ENCODE measurements at places on chromosomes 7 and 10.

DNA sequence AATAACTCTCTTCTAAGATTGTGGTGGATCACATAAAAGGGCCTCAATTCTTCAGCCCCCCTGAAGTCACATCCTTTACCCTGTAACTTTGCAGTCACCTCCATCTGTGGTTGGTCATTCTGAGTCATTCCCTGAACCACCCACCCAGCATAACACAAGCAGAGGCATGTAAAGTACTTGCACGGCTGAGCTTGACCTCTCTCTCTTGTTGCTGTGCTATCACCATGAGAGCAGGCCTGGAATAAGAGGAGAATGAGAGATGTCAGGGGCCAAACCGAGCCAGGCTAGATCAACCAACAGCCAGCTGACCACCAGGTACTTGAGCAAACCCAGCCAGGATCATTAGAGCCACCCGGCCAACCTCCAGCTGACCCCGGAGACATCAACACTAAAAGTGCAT lies 13.5 kb upstream of the STK17A start:
- no peak for DNase-seq

- peak; percentile 5 for DNase-seq
Measured at GRCh38 chr7:78134256-78134655, 335.7 kb downstream of the PHTF2 start.

DNA sequence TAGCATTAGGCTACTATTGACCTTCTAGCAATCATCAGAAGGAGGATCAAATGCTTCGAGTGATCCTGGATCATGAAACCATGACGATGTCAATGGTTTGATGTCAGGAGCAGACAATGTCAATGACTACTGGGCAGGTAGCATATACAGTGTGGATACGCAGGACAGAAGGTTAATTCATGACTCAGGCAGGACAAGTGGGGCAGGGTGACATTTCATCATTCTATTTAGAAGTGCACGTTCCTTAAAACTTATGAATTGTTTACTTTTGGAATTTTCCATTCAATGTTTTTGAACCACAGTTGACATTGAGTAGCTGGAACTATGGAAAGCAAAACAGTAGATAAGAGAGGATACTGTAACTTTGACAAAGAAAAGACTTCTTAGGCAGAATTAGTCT lies 140.8 kb downstream of the TSPAN12 start:
- no peak for DNase-seq

DNA sequence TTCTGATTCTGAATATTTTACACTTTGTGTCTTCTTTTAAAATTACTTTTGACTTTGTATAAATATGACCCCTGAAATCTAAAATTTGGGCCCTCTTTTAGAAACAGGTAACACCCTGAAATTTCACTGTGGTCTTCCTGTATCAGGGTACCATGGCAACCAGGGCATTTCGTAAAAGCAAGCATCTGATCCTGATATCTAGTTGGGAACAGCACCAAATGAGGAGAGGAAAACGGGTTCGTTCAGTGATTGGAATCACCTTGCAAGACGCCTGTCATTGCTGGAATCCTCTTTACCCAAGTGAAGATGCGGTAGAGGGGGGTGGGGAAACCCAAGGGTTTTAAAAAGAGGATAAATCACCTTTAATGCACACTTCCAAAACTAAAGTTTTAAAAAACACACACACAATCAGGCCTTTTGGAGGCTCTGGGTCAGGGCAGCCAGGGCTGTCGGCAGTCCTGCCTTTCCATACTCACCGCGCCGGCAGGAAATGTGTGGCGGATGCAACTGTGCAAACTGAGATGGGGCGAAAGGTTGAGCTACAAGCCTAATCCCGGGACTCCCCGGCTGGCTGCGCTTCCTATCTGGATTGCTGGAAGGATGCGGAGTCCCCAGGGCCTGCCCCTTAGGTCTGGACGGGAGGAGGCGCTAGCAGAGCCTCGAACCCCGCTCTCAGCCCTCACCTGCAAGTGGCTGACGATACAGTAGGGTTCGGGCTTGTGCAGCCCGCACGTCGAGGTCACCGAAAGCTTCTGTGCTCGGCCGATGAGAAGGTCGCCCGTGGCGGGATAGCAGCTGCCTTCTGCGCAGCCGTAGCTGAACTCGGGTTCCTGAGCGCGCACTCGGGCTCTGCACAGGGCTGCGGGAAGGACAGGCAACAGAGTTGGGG lies 1.8 kb downstream of the LAMB1 start:
- peak; percentile 65 for DNase-seq

DNA sequence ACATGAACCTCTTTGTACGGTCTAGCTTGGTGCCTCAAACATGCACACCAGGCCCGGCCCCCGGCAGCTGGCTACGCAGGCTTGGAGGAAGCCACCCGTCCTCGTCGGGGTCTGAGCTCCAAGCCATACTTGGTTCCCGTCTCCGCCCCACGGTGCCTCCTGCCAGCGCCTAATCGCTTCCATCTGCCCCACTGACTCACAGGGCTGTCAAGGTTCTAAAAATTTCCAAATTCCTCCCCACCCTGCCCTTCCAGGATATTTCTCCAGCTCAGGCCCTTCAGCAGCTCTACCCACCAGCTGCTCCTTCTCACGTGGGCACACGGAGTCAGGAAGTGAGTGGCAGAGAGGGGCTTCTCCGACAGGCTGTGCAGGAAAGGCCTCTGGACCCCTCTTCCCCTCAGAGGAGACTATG lies 38.8 kb downstream of the TMEM270 start:
- no peak for DNase-seq

DNA sequence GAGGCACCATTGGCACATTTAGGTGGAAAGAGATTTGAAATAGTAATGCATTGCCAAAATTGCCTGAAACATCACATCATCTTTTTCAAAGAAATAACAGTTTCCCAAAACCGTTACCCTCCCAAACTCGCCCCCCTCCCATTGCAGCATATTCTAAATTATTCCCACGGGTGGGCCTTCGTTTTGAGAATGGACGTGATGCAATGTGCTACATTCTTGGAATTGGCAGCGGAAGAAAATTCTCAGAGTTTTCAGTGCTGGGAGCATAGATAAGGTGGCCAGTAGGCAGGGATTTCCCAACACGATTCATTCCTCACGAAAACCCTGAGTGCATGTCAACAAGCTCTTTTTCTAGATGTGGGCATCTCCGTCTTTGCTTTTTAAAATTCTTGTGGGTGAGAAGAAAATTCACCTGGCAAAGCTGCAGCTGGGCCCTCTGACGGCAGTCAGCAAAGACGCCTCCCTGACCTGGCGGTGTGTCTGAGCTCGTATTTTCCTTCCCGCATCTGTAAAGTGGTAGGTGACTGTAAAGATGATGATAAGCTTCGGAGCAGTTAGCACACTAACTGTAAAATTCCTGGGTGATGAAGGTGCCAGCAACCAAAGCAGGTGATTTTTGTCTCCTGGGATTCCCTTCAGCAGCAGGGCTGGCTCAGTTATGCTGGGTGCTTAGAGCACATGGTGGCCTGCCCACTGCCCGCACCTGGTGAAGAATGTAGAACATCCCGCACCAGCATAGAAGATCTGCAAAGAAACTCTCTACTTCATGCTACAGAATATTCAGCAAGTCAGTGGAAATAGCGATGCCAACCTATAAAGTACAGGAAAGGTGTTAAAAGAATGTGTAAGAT lies 141.9 kb upstream of the KLF6 start:
- no peak for DNase-seq

DNA sequence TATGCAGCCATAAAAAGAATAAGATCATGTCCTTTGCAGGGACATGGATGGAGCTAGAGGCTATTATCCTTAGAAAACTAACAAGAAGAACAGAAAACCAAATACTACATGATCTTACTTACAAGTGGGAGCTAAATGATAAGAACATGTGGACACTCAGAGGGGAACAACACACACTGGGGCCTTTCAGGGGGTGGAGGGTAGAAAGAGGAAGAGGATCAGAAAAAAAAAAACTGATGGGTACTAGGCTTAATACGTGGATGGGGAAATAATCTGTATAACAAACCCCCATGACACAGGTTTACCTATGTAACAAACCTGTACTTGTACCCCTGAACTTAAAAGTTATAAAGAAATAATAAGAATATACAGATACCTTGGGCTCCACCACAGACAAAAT lies 514.2 kb downstream of the ARL4A start:
- DNase-seq: no peak

DNA sequence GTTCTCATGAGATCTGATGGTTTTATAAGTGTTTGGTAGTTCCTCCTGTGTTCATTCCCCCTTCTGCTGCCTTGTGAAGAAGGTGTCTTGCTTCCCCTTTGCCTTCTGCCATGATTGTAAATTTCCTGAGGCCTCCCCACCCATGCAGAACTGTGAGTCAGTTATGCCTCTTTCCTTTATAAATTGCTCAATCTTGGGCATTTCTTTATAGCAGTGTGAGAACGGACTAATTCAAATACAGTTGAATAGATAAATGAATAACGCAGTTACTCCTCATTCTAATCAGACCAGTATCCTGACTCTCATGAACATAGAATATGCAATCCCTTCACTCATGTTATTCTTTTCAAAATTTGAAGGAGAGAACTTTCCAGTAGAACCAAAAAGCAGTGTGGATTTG lies 375.0 kb upstream of the FZD8 start:
- DNase-seq: no peak

- DNase-seq: no peak
Measured at GRCh38 chr10:69172241-69172982, 7.6 kb upstream of the SUPV3L1 start.

DNA sequence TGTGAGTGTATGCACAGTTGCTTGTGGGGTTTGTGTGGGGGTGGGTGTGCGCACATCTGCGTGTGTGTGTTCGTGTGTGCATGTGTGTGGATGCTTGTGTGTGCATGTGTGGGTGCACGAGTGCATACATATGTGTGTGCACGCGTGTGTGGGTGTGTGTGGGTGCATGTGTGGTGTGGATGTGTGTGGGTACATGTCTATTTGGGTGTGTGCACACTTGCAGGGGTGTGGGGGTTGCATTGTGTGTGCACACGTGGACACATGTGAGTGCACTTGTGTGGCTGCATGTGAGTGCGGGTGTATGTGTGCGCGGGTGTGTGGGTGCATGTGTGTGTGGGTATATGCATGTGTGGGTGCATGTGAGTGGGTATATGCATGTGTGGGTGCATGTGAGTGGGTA lies 73.7 kb downstream of the NKX6-2 start:
- DNase-seq: no peak

DNA sequence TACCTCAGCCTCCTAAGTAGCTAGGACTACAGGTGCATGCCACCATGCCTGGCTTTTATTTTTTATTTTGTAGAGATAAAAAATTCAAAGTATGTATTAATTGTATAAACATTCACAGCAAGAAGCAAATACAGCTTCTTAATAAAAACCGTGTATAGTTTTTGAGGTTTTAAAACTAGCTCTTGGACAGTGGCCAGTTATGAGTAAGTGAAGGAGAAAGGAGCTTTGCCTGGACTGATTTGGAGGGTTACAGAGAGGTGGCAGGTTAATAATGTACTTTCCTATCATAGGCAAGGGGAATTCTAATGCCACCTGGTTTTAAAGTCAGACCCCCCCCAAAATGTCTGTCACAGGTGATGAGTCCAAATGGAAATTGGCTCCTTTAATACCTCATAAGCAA lies 43.4 kb downstream of the ZNRF2 start:
- no peak for DNase-seq

DNA sequence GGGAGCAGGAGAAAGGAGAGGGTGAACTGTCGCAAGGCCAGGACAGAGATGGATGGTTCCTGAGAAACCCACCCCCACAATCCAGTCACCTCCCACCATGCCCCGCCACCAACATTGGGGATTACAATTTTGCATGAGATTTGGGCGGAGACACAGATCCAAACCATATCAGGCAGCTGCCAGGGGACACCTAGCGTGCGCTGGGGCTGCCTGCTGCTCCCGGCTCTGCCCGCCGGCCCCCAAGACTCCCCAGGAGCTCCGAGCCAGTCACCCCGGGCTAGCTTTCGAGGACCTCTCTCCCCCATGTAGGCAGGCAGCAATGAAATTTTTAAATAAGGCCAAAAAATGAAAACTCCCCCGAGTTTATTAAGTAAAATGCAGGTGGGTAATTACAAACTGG lies 111.7 kb downstream of the UNCX start:
- DNase-seq: no peak

DNA sequence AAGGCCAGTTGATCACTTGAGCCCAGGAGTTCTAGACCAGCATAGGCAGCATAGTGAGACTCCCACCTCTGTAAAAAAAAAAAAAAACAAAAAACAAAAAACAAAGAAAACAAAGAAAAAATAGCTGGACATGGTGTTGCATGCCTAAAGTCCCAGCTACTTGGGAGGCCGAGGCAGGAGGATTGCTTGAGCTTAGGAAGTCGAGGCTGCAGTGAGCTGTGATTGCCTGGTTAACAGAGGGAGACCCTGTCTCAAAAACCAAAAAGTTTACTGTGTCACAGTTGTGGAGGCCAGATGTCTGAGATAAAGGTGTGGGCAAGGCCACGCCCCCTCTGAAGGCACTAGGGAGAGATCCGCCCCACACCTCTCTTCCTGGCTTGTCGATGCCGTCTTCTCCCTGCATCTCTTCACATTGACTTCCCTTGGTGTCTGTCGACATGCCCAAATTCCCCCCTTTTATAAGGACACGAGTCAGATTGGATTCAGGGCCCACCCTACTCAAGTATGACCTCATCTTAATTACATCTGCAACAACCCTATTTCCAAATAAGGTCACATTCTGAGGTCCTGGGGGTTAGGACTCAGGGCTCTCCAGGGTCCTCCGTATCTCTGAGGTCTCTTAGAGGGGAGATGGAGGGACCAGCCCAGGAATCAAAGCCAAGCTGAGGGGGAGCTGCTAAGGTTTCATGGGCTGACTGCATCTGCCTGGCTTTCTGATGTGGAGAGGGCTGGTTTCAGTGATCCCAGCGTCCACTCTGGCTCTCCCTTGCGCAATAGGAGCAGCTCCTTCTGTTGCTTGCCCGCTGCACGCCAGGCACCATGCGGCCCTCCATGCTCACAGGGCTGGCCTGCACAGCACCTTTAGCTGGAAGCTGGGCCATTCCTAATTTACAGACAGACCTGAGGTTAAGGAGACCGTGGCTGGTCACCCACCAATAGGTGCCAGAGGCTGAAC lies 23.1 kb downstream of the AGAP3 start:
- no peak for DNase-seq

DNA sequence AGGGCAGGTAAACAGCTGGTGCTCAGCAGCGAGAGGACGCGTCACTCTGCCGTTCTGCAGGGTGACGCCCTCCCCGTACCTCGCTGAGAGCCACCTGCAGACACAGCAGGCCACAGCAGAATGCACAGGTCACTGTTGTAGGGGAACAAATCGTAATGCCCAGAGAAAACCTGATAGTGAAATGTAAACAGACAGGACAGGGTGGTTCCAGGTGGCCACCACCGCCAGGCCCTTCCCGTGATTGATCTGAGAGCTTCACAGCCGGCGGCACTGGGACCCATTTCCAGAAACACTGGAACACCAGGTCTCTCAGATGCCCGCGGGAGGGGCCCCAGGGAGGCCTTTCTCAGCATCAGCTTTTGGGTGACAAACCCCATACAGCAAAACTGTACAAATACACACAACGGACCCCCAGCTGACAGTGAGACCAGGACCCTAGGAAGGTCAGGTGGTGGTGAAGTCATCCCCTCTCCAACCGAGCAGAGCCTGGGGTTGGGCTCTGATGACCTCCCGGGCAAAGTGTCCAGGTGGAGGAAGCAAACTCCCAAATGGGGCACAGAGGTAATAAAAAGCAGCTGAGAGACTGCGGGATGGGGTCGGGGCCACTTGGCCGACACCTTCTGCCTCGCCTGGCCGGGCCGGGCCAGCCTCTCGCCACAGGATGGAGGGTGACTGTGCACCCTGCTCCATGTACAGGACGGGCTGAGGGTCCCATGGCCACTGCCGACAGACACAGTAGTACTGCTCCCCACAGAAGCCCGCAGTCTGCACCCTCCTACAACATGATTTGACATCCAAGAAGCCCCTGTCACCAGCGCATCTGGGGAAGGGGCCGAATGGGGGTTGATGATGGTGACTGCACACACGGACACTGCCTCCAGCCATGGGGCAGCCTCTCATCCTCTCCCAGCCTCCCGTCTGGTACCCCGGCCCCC lies 4.6 kb downstream of the BHLHA15 start:
- no peak for DNase-seq

- DNase-seq: no peak
Measured at GRCh38 chr10:122165484-122166276, 105.4 kb upstream of the BTBD16 start.

All from cerebellar cortex (tissue), 1 donor.